ENCODE measurements at places on chromosomes 7 and 10.

DNA sequence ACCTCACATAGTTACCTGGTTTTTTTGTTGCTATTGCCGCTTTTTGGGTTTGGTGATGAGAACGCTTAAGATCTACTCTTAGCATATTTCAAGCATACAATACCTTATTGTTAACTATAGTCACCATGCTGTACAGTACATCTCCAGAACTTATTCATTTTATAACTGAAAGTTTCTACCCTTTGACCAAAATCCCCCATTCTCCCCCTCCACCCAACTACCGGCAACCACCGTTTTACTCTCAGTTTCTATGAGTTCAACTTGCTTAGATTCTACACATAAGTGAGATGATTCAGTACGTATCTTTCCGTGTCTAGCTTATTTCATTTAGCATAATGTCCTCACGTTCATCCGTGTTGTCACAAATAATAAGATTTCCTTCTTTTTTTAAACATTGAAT, 86.7 kb upstream of the IL6 start:
- peak overlapping the region; percentile 14 for H3K4me3 ChIP-seq
- peaks cover 25% of the 10 kb centered on the region for H3K4me1 ChIP-seq
- ATAC-seq, result peak; percentile 93
- peak overlapping the region; percentile 36 for H3K27ac ChIP-seq
- H3K27me3 ChIP-seq, result no peaks in the 10 kb centered on the region
- H3K36me3 ChIP-seq, result peaks cover 22% of the 10 kb centered on the region

DNA sequence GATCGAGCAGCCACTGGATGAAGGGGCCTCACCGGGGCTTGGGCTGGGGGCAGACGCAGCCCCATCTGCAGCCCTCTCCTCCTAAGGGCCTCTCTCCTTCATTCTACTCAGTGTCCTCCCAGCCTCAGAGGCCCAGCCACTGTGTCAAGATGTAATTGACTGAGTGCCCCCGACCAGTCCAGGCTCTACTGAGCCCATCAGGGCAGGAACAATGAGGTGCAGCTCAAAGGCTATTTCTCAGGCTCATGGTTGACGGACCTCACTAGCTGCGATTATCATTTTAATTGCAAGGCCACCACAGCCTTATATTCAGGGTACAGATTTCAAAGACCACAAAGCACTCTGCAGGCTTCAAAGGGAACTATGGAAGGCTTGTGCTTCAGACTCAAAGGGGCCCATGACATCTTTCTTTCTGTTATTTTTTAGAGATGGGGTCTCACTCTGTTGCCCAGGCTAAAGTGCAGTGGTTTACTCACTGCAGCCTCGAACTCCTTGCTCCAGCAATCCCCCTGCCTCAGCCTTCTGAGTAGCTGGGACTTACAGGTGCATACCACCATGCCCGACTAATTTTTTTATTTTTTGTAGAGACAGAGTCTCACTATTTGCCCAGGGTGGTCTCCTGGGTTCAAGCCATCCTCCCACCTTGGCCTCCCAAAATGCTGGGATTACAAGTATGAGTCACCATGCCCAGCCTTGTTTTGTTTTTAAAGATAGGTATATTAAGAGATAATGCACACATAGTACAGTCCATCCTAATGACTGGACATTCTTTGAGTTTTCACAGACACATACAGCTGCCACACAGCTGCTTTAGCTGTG, 23.7 kb downstream of the SLC29A3 start:
- H3K27me3 ChIP-seq, result no peaks in the 10 kb centered on the region
- H3K4me3 ChIP-seq, result no peak overlapping the region
- peaks cover 23% of the 10 kb centered on the region for H3K36me3 ChIP-seq
- no peak overlapping the region for H3K27ac ChIP-seq

- ATAC-seq, result peak; percentile 73
- H3K4me1 ChIP-seq, result peaks cover 47% of the 10 kb centered on the region
- peak overlapping the region; percentile 13 for H3K4me3 ChIP-seq
- H3K27me3 ChIP-seq, result no peaks in the 10 kb centered on the region
Measured at GRCh38 chr7:30159163-30159562, 24.4 kb downstream of the MTURN start.

DNA sequence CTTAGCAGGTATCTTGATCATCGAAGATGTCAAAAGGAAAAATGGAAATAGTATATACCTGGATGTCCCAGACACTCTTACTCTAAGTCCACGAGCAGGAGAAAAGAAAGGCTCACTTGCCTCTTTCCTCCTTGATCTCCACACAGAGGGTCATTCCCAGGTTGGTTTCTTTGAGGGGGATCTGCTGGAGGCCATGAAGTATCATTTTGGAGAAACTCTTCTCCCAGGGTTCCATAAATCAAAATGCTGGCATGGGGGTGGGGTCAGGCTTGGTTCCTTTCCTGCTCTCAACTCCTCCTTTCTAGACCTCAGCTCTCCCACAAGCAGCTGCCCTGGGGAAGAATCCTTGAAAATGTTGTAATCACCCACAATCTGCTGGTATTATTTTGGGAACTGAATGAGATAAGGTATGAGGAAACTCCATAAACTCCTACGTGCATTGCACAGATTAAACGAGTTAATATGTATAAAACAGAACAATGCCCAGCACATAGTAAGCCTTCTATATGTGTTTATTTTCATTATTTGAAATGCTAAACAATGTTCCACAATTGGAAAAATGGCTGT, 54.4 kb downstream of the PRKCQ start:
- no peaks in the 10 kb centered on the region for H3K36me3 ChIP-seq
- no peaks in the 10 kb centered on the region for H3K4me1 ChIP-seq
- H3K27me3 ChIP-seq, result peaks cover 43% of the 10 kb centered on the region
- H3K4me3 ChIP-seq, result no peak overlapping the region
- no peak for ATAC-seq

DNA sequence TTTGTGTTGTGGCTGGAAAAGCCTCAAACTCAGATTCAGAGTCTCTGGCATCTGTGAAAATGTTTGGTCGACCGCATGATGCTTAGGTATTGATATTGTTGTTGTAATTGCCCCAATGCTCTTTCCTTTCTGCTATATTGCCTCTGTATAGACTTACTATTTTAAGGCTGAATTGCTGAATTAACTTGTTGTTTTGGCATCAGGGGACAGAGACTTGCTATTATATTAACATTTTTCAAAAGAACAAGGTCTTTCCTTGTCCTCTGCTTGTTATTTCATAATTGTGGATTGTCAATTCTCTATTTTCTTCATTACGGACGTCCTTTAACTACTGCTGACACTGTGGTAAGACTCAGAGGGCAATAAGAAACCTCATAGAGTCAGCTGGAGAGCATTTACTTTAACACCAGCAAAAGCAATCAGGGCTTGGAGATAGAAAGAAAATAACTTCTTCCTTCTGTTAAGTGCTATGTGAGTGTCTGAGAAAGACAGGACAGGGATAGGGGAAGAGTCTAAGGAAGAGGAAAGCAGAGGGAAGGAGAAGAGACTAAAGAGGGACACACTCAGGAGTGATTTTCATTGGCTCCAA, 17.6 kb downstream of the CPED1 start:
- no peaks in the 10 kb centered on the region for H3K36me3 ChIP-seq

GRCh38 chr7:106767498-106768323, 97.4 kb upstream of the PIK3CG start:
- no peaks in the 10 kb centered on the region for H3K36me3 ChIP-seq
- H3K27ac ChIP-seq, result peak overlapping the region; percentile 78
- peak overlapping the region; percentile 77 for H3K4me3 ChIP-seq
- peak; percentile 74 for ATAC-seq
- peaks cover 25% of the 10 kb centered on the region for H3K4me1 ChIP-seq
- H3K27me3 ChIP-seq, result no peaks in the 10 kb centered on the region

DNA sequence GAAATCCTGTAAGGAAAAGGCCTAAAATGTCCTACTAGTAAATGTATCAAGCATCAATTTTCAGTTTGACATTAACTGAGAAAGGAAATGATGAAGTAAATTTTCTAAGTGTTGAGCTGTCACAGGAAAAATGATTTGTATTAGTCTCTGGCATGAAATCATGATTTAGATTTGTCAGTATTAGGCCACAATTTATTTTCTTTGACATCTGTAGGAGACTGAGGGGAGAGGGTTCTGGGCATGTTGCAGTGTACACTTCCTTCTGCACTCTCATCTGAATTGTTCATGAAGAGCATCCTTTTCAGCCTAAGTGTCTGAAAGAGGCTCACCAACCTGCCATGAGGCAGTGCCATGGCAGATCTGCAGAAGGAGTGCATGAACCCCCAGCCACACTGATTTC, 15.9 kb downstream of the ADRB1 start:
- no peaks in the 10 kb centered on the region for H3K36me3 ChIP-seq
- ATAC-seq, result no peak
- no peak overlapping the region for H3K27ac ChIP-seq
- H3K27me3 ChIP-seq, result no peaks in the 10 kb centered on the region
- H3K4me3 ChIP-seq, result no peak overlapping the region
- peaks cover 10% of the 10 kb centered on the region for H3K4me1 ChIP-seq

GRCh38 chr7:74338366-74339108, 49.3 kb downstream of the CLIP2 start:
- H3K27ac ChIP-seq, result peak overlapping the region; percentile 62
- H3K36me3 ChIP-seq, result peaks cover 59% of the 10 kb centered on the region
- ATAC-seq, result peak; percentile 43
- peaks cover 24% of the 10 kb centered on the region for H3K4me1 ChIP-seq

Measured in stimulated activated memory B cell treated with anti-CD40 and anti-IgM and Interleukin-4, amounts not matched to agents 10 μg/mL and 1 μg/mL and 100 μg/mL, for 72 hours (primary cell).